AG04449 (cell line): ENCODE measurements at places on chromosomes 2 and 18.

GRCh38 chr2:162125138-162125537 lies 26.9 kb downstream of the GCG start:
- no peak for DNase-seq

DNA sequence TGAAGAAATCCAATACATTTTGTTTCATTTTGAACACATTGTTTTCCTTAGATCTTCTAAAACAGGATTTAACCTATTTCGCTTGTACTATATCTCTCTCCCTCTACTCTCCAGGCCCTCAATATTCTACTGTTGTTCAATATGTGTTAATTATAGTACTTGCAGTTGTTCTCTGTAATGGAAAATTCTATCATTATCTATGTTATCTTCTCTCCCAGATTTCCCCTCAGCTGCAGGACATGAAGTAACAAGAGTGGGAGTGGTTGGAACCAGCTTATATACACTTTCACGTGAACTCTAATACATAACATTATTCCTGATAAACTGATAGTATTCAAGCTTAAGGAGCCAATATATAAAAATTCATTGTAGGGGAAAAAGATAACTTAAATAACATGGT lies 7.0 kb upstream of the STRN start:
- no peak for DNase-seq

DNA sequence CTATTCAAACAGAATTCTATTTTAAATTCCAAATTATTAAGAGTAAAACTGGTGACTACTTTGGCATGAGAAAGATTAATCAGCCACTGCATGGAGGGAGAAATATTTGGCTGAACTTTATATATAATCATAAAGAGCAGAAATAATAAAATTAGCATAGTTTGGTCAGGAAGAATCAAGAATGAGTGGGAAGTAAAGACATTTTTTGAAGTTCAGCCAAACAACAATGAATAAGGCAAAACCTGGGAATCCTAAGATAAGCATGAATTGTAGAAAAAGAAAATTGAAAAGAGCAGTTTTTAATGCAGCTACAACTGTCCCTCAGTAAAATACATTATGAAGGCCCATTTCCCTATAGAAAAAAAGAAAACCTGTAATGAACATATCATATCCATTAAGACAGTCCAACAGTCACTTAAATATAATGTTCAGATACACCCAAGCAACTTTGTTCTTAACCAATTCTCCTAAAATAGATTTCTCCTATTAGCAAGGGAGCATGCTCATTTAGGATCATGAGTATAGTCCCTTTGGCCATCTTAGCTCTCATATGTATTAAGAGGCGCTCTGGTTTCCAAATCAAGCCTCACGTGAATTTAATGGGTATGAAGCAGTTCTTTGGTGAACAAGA lies 6.5 kb downstream of the TMEM17 start:
- DNase-seq = no peak

DNA sequence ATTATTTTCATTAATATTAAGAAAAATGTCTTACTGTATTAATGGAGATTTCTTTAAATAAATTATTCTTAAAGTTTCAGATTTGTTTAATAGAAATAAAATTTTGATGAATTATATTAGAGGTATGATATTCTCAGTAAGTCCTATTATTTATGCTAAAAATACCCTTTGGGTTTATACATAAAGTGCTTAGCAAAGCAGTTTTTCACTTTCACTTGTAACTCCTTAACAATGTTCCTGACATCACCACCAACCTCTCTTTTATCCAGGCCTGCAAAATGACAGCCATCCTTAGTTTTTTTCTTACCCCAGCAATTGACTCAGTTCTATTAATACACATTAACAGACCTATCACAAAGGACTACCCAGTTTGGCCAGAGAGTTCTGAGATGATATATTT lies 170.4 kb downstream of the CD226 start:
- DNase-seq = no peak

DNA sequence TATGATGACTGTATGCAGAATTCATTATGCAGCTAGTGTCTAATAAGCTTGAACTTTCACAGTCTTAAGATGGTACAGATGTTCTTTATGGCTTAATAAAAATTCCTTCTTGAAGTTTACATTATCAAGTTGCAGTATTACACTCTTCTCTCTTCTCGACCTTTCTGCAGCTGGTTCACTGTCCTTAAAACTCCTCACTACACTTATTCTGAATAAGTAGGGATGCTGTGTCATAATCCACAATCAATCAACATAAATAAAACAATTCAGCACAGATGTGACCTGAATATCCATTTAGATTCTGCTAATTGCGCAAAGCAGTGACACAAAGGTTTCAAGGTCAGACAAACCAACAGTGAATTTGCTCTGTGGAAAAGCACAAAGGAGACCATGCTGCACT lies 356.8 kb downstream of the SUCLG1 start:
- DNase-seq = no peak

DNA sequence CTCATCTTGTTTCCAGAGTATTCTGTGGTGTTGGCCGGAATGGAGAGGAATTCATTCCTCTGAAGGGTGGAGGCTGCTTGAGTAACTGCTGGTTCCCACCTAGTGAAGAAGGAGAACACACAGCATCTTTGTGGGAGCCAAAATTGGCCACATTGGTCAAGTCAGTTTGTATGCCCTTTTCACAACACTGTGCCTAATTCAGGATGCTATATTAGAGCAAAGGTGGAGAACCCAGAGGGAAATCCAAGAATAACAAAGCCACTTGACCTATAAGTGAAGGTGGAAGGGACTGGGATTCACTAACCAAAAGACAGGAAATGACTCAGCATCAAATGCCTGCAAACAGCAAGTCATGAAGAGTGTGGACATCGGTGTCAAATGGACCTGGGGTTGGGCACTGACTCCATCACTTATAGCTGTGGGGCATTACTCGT lies 27.3 kb upstream of the MLPH start:
- no peak for DNase-seq

DNA sequence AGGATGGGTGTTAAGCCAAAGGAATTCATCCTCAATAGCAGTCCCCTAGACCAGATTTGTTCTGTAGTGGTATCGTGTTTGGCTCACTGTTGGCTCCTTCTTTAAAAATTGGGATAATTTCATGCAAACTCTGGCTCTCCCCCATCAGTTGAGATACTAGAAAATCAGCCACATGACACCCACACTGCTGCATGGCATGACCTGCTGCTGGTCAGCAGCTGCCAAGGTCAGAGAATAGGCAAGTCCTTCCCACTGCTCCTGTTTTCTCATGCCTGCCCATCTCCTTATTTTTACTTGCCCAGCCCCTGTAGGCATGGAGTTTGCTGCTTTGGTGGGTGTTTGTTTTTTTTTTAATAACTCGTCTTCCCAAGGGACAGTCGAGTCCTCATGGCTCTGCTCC lies 1.0 kb upstream of the SNRNP200 start:
- DNase-seq = no peak

GRCh38 chr18:58695772-58696171 lies 24.5 kb downstream of the MALT1 start:
- no peak for DNase-seq

GRCh38 chr2:67840460-67841068 lies 222.2 kb downstream of the C1D start:
- DNase-seq = no peak

- no peak for DNase-seq
Measured at GRCh38 chr2:231613663-231614558, 21.2 kb downstream of the TEX44 start.

DNA sequence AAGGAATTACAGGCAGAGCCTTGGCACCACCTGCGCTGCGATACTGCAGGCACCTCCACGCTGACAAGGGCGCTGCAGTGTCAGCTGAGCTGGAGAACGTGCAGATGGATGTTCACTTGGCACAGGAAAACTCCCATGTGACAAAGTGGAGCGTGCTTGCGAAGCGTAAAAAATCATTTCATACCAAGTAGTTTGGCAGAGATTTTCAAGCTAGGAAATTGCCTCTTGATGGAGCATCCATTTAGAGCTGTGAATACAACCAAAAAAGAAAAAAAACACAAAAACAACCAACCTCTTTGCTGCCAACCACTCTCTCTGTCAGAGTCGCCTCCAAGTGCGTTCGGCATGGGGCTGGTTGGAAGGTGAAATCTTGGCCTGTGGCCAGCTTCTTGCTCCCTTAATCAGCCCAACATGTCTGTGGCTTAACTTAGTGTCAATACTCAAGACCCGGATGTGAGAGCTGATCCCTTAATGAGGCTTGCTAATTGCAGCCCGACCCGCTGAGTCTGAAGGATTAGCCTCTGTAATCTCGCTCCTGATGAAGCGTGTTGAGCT lies 38.1 kb downstream of the ACOXL start:
- no peak for DNase-seq

- DNase-seq = no peak
Measured at GRCh38 chr2:65228263-65228750, 676 bp downstream of the ACTR2 start.

DNA sequence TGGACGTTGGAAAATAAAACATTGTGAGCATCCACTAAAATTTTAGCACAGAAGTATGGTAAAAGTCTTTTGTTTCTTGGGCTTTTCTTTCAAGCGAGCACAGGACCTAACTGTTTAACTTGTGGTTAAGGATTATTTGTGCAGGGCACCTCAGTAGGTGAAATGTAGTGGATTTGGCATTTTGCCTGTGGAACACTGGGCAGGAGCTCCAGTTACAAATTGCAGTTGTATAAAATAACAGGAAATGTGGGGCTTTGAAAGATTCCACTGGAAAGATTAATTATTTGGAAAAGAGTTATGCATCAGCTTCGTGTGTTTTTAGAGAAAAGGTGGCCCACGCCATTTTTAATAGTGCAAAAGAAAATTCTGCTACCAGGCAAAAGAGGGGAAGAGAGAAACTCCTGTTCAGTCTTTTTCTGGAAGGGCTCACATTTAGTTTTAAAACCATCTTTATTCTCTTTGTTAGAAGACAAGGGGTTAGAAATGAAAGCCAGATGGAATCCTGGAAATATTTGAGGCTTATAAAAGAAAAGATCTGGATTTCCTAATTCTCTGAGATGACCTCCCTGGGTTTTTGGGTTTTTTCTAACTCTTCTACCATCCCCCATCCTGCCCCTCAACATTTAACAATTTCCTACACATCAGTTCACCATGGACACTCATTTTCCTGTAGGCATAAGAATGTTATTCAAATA lies 144.3 kb upstream of the SERTAD2 start:
- no peak for DNase-seq

DNA sequence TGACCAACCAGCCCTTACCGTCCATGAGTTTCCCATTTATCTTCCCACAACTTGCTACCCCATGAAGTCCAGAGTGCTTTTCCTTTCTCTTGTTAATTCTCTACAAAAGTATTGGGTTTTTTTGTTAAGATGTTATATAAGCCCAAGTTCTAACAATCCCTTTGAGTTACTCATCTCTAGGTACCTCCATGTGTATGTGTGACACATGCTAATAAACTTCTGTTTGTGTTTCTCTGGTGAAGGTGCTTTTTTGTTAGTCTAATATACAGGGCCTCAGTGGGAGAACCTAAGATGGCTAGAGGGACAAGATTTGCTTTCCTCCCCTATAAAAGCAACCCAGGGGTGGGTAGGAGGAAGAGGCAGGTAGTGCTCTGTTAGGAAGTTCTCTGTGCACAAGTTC lies 31.8 kb upstream of the RMDN2 start:
- DNase-seq = no peak

DNA sequence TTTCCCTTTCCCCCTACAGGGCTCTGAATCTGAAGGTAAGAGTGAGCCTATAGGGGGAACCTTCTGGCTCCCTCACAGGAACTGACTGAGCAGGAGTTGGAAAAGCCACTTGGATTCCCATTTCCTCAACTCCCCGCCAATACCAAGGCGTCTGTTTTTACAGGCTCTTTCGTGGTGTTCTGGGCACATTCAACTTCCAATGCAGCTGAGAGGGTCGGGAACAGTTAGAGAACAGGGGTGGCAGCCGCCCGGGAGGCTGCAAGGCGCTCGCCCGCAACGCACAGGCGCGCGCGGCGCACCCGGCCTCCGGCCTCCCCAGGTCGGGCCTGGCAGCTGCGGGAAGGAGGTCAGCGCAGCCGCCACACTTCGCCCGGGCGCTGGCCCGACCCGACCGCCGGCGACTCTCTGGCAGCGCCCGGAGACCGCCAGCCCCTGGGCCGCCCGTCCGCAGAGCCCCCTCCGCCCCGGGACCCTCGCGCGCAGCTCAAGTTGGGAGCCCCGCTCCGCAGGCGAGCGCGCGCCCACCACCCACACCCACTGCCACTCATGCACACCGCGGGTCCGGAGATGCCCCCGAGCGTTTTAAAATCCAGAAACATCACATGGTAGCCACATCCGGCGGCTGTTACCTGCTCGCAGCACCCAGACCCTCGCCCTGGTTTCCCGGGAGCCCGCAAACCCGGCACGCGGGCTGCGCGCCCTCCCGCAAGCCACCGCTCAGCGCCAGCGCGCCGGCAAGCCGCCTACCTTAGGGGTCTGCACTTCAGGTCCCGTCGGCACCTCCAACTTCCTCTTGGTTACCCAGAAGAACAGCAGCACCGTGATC lies 816 bp downstream of the GALNT14 start:
- DNase-seq = no peak
